A172 (cell line): ENCODE measurements at places on chromosomes 3 and 15. TPM values are rescaled to one million over a fixed set of nuclear protein-coding genes. Genes with fewer than 3 reads are reported as not detected.

- DNase-seq: no peak
Measured at GRCh38 chr15:94524565-94524964, 293.2 kb downstream of the MCTP2 start.

DNA sequence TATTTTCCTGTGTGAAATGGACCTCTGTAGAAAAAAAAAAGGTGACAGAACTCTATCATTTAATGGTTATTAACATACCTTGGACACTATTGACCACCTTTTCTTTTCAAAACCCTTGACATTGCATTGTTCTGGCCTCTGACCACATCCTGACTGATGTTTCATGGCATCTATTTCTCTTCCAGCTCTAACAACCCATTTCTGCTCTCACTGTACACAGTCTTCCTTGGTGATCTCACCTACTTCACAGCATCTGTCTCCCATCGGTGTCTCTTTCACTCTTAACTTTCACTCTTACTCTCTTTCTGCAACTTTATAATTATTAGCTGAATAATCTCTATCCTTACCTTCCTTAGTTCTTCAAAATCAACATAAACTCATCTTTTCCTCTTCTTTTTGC, 217.4 kb upstream of the CD96 start:
- peak; percentile 3 for DNase-seq

DNA sequence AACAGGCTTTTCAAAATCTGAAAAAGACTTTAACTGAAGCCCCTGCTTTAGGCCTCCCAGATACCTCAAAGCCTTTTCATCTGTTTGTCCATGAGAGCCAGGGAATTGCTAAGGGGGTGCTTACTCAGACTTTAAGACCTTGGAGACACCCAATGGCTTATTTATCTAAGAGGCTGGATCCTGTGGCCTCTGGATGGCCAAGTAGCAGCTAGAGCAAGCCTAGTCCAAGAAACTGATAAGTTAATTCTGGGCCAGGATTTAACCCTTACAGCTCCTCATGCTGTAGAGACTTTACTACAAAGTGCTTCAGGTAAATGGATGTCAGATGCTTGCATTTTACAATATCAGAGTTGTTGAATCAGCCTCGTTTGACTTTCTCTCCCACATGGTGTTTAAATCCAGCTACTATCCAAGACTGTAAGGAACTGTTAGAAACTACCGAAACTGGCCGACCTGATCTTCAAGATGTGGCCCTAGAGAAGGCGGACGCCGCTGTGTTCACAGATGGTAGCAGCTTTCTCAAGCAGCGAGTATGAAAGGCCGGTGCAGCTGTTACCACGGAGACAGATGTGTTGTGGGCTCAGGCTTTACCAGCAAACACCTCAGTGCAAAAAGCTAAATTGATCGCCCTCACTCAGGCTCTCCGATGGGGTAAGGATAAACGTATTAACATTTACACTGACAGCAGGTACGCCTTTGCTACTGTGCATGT, 3.3 kb downstream of the DET1 start:
- DNase-seq: peak; percentile 4

DNA sequence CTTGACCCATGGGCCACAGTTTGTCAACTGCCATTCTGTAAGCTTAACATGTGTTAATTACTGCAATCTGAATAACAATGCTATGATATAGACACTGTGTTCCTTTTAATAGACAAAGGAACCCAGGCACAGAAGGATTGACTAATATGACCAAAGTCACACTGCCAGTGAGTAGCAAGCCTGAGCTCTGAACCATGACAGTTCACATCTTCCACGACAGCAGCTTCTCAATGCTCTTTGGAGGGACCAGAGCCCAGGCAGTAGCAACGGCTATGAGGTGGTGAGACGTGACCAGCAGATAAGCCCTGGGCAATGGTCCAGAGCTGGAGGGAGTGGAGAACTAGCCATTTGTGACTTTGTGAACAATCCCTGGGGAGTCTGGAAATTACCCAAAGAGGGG, 19.4 kb downstream of the CA12 start:
- DNase-seq: no peak

ARHGAP31 gene
- total RNA-seq: 3.1 and 4.7 TPM in 2 replicates

- DNase-seq: no peak
Measured at GRCh38 chr3:14441240-14441919, 39.0 kb downstream of the SLC6A6 start.

NGRN gene
- 82.9 and 90.4 TPM in 2 replicates for total RNA-seq

CCDC13 gene
- total RNA-seq: 0.02 TPM in 1 of 2 replicates, not detected in the other

CYP19A1 gene
- not detected in 2 replicates for total RNA-seq

DNA sequence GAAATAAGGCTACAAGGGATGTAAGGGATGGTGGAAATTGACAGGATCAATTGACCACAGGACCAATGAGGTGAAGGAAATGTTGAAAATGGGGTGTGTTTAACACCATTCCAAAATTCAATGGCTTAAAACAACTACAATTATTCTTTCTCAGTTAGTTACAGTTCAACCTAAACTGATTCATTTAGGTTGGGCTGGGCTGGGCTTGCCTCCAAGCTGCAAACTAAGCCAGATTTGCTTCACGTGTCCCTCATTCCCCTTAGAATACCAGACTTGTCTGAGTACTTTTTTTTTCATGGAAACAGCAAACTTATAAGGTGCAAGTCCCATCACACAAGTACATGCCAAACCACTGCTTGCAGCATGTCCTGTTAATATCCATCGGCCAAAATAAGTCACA, 280.1 kb downstream of the NEK10 start:
- no peak for DNase-seq

DNA sequence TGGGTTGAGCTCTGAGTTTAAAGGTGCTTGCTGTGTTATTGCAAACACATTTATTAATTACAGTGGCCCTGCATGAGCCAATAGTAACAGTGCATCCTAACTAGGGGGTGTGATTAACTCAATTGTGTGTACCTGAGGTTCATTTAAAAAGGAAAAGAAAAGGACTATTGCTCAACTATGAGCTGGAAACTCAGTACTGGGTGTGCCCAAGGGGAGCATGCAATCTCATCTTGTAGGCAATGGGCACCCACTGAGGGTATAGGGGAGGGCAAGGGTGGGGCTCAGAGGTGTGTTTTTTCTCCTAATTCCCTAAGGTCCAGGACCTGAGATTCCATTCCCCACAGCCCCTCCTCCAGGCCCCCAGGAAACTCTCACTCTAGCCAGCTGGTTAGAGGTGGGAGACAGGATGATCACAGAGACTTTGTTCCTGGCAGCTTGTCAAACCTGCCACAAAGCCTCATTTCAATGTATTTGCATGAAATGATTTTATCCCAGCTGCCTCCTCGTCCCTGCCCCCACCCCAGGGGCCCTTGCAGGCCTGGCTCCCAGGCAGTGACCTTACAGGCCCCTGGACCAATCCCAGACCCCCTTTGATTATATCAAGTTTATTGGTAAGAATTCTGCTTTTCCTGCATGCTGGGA, 220.7 kb downstream of the TBC1D2B start:
- no peak for DNase-seq

STIMATE gene
- 8.6 and 10.2 TPM in 2 replicates for total RNA-seq

DNA sequence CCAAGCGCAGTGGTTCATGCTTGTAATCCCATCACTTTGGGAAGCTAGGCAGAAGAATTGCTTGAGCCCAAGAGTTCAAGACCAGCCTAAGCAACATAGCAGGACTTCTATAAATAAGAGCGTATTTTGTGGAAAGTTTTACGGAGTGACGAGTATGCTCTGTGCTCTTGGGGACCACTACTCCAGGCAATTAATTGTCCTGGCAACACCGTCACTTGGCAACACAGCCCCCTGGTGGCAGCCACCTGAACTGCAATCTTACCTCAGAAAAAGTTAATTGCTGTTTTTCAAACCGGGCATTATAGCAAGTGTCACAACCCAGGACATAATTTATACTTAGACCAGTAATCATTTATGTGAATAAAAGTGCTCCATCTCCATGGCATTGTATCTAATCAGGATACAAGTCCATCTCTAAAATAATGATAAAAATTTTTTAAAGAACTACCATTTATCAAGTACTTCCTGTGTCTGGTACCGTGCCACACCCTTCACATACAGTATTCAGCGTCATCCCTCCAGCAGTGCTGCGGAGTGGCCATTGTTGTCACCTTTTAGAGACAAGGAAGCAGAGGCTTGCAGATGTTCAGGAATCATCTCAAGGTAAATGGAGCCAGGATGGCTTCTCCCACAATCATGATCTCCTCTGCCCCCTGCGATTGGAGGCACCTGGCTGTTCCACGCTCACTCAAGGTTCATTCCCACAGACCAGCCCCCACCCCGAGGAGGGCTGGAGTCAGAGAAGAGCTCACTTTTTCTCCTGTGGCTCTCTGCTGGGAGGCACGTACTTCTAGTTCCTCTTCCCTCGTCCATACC, 34.5 kb downstream of the PLA2G4D start:
- peak; percentile 42 for DNase-seq

GRCh38 chr3:113242096-113242581, 30.8 kb downstream of the BOC start:
- peak; percentile 67 for DNase-seq

GRCh38 chr15:69457304-69458280, 5.0 kb downstream of the RPLP1 start:
- DNase-seq: no peak

DNA sequence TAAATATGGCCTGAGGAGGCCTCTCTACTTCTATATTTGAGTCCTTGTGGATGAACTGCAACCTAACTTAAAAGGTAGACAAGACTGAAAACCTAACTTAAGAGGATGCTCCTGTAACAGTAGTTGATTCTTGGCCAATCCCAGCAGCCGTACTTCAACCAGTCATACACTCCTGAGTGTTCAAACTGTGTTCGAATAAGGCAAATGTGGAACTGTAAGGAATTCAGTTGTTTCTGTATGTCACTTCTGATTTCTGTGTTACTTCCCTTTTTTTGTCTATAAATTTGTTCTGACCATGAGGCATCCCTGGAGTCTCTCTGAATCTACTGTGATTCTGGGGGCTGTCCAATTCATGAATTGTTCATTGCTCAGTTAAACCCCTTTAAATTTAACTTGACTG, 20.5 kb downstream of the GALK2 start:
- no peak for DNase-seq

DNA sequence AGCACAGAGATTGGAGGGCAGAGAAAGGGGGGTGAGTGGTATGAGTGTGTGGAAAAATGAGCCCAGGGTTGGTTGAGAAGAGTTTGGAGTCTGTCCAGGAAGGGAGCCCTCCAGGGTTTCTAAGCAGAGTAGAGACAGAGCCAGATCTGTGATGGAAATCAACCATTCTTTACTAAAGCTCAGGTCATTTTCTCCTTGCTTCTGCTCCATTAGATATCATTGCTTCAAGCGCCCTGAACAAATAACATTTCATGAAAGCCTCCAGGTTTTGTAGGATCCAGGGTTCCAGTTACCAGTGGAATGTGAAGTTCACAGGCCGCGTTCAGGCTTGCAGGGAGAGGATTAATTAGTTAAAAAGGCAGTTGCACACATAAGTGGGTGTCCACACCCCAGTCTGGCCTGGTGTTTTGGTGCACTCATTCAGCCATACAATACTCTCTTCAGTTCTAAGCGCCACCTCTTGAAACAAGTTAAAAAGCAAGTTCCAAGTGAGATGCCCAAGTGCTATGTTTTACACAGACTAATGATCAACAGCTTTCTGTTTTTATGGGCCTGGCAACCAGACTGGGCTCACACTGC, 16.4 kb upstream of the BOC start:
- DNase-seq: no peak

GOLGA8S gene
- total RNA-seq: not detected in 2 replicates

- DNase-seq: no peak
Measured at GRCh38 chr15:84793431-84794161, 23.6 kb upstream of the ALPK3 start.

DNA sequence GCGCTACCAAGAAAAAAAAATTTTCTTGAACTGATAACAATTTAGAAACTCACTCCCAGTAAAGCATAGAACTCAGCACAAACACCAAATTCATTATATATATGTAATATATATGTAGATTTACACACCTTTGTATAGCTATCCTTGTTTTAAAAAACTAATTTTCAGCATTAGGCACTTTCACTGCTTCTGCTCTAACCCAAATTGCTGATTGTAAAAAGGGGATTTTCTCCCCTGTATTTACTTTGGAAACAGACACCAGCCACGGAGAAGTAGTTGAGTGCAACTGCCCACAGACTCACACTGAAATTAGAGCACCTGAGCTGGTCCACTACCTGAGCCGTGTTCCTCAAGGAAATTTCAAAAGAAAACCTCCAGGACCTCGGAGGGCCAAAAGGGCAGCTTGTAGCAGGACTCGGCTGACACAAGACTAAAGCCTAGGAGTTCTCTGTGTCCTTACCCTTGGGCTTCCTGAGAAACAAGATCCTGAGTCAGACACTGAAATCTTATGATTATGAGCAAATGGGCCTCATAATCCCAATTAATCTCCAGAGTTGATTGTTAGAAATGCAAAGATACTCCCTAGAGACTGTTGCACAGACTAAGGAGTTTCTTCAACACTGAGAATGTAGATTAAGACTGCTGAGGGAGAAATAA, 106.0 kb downstream of the TNIK start:
- no peak for DNase-seq

SMCO1 gene
- total RNA-seq: not detected in 2 replicates

DNA sequence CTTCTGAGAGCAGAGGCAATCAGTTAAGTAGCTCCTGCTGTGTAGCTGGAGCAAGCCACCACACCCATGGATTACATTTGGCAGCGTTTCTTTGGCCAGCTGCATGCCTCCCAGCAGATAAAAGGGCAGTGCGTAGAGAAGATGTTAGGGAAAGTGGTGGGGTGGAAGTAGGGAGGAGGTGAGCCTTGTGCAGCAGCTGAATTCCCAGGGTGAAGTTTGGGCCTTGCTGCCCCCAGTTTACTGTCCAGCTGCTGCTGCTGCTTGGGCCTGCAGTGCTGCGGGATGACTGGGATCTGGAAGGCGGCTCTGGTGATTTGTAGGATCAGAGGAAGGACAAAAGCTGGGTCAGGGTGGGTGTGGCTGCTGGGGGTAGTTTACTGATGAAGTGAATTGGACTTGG, 318.7 kb upstream of the C2CD4B start:
- DNase-seq: peak; percentile 23

C3orf70 gene
- total RNA-seq: 2.1 and 2.4 TPM in 2 replicates

TIGIT gene
- not detected in 2 replicates for total RNA-seq

COL6A6 gene
- not detected in 2 replicates for total RNA-seq

DNA sequence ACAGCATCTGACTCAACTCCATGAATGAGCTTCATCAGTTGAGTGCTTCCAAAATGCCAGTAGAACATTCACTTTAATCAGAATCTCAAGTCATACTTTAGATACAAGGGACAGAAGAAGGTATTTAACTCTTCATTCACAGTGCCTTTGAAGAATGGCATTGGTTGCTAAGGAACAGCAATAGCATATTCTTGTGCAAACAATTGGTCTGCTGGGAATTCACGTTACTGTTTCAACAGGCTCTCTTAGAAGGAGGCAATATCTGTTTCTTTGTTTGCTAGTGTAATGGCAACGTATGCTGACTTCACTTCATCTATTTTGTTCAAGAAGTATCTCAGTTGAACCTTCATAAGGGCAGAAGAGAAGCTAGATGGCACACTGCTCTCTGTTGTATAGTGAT, 113.9 kb downstream of the TMEM108 start:
- no peak for DNase-seq

GRCh38 chr3:124361566-124361965, 368.7 kb upstream of the UMPS start:
- DNase-seq: no peak

CALML4 gene
- 1.4 and 5.2 TPM in 2 replicates for total RNA-seq

GTPBP8 gene
- total RNA-seq: 25.8 and 26.3 TPM in 2 replicates
